ENCODE measurements at places on chromosomes 2 and 18.

DNA sequence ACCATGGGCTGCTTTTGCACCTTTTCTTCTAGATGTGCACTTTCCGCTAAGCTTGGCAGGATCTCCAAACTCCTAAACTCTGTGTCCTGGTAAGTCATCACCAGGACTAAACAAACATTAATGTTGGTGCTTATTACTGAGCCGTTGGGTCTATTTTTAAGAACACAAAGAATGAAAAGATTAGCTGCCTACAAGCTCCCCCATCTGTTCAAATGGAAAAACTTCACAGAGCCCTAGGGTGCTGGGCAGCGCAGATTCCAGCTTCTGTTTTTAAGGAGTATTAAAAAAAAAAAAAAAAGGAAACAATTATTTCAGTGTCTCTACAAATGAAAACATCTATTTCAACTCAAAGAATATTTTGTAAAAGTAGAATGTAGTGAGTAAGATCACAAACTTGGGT is 97.8 kb upstream of the AQP4 start:
- DNase-seq, result no peak

GRCh38 chr2:232898592-232899543 is 28.8 kb downstream of the SNORC start:
- DNase-seq, result no peak

DNA sequence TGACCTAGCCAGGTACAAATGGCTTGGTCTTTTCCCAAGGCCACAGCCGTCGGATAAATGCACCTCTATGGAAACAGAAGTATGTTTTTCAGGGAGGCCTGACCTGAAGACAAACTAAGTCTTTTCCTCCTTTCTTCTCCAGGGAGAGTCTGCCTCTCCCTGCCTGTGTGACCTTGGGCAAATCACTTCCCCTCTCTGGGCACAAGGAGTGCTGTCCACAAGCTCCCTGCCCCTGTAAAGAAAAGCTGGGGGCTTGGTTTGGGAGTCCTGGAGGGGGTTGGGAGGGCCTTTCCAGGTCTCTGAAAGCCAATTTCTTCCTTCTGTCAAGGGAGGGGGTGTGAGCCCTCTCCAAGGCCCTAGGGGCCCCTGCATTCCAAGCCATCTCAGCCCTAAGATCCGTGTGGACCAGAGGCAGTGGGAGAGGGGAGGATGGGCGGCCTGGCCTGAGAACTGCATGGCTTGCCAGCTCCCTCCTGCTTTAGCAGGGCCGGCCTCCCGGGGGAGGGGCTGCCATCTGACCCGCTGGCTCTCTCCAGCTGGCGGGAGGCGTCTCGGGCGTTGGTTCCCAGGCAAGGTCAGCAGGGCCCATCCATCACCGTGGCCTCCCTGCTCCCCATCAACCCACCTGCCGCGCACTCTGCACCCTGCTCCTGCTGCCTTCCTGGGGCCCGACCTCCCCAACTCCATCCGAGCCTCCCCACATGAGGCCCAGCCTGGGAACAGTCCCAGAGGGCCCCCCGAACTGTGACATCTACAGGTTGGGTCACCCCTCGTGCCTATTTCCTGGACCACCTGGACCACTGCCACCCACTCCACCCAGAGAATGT is 61.4 kb downstream of the SMAD7 start:
- DNase-seq, result no peak

DNA sequence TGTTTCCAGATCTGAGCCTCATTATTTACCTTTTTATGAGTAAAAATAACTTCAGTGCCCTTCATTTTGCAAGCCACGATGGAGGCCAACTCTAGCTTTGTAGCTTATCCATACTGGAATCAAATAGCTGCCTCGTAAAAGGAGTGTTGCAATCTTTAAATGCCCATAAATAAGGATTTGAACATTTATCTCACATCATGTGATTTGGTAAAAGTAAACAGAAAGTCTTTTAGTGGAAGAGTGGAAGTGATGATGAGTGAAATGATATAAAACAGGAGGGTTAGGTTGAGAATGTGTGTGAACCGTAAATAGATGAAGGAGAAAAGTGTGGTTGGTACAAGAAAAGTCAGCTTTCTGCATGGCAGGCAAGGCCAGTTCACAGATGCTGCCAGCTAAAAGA is 348.9 kb downstream of the OSR1 start:
- DNase-seq, result no peak
